ENCODE measurements at places on chromosomes 1 and 21.
A peak's percentile ranks its signal among the peaks of the same experiment; 100 is the strongest.

DNA sequence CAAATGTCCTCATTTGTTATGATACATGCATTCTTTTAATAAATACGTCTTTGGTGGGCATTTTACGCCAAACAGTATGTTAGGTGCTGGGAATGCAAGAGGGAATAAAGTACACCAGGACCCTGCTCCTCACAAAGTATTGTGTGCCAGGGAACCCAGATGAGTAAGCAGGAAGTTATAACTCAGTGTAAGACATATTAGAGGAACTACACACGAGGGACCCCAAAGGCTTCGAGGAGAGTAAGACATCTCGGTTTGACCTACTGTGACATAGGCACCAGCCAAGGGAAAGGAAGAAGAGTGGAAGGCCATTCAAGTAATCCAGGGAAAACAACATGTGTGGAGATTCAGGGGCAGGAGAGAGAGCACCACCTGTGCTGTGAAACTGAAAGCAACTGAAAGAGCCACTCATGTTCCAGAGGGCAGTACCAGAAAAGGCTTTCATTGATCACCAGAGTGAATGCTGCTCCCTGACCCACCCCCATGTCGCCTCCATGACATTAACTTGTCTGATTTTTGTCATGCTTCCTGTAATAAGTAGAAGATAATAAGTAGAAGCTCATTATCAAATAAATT lies 542.5 kb upstream of the PKN2 start:
- DNase-seq = no peak

DNA sequence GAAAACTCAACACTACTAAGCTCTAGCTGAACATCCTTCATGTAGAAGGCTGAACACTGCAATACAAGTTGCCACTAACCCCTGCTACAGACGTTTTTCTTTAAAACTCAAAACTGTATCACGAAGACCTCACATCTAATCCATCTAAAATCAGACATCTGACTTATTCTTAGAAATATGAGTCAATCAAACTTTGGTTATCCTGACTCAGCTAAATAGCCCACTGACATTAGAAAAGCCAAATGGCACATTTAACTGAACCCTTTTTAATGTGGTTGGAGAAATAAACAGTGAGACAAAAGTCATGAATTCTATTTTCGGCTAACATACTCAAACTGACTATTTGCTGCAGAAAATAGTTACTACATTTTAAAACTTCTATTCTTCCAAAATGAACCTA lies 35.6 kb downstream of the WLS start:
- no peak for DNase-seq

GRCh38 chr1:19861034-19861433 lies 21.2 kb upstream of the OTUD3 start:
- DNase-seq = no peak

DNA sequence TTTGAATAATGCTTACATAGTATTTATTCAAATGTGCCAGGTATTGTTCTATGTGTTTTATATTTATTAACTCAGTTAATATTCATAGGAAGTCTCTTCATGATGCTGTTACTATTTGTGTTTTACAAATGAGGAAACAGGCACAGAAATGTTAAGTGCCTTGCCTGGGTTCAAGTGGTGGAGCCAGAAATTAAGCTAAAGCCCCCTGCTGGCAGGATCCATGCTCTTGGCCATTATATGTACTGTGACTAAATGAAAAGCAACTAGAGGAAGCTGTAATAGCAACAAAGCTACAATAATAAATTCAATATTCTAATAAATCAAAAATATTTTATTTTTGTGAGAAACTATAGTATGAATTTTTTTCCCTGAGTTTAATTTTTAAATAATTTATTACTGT lies 30.0 kb downstream of the IARS2 start:
- no peak for DNase-seq

GRCh38 chr1:193189442-193190095 lies 3.2 kb upstream of the B3GALT2 start:
- DNase-seq = no peak

- no peak for DNase-seq
These were observed 45.4 kb downstream of the KCND3 start for GRCh38 chr1:111943846-111944749.

DNA sequence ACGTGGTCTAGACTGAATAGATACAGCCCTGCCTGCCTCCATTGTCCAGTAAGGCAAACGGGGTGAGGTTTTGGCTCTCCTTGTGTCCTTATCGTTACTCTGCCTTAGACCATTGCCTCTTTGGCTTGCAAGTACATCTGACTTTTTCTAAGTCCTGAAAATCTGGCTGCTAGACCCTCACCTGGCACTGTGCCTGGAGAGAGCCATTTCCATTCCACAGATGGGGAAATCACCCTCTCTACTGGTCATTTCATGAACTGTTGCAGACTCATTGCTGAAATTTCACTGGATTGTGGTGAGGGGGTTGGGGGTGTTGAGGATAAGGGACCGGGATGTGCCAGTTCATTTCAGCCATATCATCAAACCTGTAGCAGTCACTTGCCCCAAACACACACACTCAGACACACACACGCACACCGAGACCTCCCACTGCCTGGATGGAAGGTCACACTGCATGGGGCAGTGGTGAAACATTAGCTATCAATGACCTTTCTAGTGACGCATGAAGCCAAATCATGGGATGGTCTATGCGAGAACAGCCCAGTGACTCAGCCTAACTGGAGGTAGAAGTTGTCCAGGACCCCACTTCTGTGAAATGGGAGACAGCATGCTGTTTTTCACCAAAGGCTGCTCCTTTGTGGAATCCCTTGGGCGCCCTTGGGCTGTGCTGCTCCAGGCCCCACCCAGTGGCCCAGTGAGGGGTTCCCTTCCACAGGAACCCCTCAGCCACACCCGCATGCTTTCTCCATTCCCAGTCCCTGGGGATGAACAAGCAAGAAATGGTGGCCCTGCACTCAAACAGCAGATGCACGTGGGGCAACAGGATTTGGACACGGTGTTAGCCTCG lies 34.9 kb upstream of the VASH2 start:
- peak; percentile 60 for DNase-seq
